Stimulated activated CD8-positive, alpha-beta memory T cell treated with anti-CD3 and anti-CD28 coated beads, Interleukin-2, amount 100 ng/mL, for 1 hour (primary cell): ENCODE measurements at places on chromosomes 16 and 17.

- no peak for DNase-seq
Measured at GRCh38 chr17:16304830-16305229, 48.4 kb downstream of the CENPV start.

- no peak for DNase-seq
Measured at GRCh38 chr17:29576214-29577000, 7.9 kb downstream of the TP53I13 start.

- DNase-seq: no peak
Measured at GRCh38 chr17:17892009-17892408, 55.2 kb upstream of the SREBF1 start.

GRCh38 chr16:55623640-55624039, 32.1 kb upstream of the SLC6A2 start:
- DNase-seq: no peak

DNA sequence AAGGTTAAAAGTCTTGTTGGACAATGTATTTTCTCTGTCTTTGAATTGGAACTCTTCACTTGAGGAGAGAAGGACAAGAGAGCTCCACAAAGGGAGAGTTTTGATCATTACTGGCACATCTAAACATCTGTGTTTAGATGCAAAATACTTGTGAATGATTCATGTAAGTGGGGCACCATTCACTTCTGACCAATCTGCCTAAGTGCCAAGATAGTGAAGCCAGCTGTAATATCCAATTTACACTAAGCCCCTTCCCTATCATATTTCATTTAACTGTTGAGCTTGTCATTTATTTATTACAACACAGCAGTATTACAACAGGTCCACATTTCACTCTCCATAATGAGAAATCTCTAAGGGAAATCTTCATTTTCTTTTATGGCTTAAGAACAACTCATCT, 832.3 kb upstream of the GOT2 start:
- DNase-seq: no peak

- no peak for DNase-seq
Measured at GRCh38 chr16:27221576-27222248, 18.4 kb downstream of the KDM8 start.
